NCI-H460 (cell line): ENCODE measurements at places on chromosomes 11 and 22.

DNA sequence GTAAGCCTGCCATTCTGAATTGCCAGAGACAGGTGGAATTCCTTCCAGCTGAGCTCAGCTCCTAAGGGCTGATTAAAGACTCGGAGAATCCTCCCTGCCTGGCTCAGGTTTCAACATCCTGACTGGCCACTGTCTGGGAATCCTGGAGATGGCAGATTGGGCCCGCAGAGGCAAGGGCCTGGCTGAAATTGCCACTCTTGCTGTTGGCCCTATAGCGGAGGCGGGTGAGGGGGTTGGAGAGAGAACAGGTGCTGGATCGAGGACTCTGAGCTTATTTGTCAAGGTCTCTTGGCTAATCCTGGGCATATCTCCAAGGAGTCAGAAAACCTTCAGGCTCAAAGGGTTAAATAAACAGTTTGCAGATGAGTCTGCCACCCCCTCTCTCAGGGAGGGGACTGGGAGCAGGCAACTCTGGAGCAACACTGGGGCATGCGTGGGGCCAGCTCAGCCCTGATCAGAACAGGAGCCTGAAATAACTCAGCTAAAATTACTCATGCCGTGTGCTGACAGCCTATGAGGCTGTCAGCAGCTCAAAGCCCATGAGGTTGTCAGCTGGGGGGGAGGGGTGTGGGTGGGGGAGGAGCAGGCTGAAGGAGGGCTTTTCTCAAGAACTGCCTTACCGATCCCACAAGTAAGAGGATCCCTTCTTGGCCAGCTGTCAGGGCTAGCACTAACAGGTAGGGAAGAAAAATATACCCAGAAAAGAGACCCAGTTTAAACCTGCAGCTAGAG is 14.7 kb upstream of the MFRP start:
- no peak for DNase-seq

DNA sequence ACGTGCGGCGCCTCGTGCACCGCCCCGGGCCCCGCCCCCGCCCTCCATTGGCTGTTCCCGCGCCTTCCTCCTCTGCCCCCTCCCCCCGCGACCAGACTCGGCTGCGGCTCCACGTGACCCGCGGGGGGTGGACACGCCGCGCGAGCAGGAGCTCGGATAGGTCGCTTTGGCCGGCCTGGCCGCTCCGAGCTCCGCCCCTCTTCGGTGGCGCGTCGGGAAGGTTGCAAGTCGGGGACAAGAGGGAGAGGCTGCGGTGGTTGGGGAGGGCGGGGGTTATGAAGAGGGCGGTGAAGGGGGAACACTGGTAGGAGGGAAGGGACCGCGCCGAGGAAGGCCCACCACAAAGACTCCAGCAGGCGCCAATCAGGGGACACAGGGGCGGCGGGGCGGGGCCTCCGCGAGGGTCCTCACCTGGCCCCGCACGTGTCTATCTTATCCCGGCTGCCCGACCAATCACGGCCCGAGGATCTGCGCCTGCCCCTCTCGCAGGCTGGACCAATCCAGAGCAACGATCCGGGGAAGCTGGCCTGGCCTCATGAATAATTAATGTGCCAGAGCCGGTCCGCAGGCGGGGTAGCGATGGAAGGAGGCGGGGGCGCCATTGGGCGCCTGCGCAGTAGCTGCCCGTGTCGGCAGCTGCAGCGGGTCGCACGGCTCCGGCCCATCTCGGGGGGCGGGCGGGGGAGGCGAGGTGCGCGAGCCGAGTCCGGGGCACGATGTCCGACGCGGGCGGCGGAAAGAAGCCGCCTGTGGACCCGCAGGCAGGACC is at the start of gene TEF:
TEF (plus strand) TSS at position 614 of the 769 bp plus-strand sequence; CDS start at position 717, 103 bp downstream.
- peak; percentile 95 for DNase-seq

- DNase-seq: no peak
Measured at GRCh38 chr11:3155216-3155615, 9.9 kb downstream of the OSBPL5 start.

GRCh38 chr11:34052608-34053160 is 1.2 kb downstream of the CAPRIN1 start:
- no peak for DNase-seq
